ENCODE measurements at places on chromosomes 5 and 9. TPM values are rescaled to one million over a fixed set of nuclear protein-coding genes. Genes with fewer than 3 reads are reported as not detected.

- no peaks in the 10 kb centered on the region for H3K4me1 ChIP-seq
- no peak overlapping the region for H3K4me3 ChIP-seq
- H3K27me3 ChIP-seq = no peaks in the 10 kb centered on the region
Measured at GRCh38 chr9:130110166-130110565, 56.5 kb downstream of the GPR107 start.

Gene IL3
- total RNA-seq = not detected

DNA sequence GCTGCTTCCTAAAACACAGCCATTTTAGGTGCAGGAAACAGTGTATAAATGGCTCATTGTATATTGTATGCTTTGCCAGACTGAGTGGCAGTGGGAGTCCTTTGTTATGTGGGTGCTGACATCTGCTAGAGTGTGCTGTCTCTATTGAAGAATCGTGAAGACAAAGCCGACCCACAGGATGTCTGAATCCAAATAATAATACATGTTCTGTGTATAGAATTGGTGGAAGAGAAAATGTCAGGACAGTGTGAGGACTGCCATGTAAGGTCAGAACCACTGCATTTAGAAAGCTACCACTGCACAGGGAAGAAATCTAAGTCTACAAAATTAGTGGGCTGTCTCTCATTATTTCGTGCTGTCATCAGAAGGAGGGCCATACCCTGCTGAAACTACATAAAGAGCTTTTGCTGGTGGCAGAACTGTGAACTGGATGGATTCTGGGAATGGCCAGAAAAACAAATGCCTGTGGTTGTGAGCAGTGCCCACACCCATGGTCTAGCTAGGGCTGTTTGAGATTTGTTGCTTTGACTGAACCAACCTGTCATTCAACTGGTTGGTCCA lies 2.5 kb downstream of the IL7R start:
- no peaks in the 10 kb centered on the region for H3K4me1 ChIP-seq
- DNase-seq = no peak
- H3K27me3 ChIP-seq = no peaks in the 10 kb centered on the region
- no peak overlapping the region for H3K4me3 ChIP-seq

Gene GLE1
- 25.5 TPM for total RNA-seq

DNA sequence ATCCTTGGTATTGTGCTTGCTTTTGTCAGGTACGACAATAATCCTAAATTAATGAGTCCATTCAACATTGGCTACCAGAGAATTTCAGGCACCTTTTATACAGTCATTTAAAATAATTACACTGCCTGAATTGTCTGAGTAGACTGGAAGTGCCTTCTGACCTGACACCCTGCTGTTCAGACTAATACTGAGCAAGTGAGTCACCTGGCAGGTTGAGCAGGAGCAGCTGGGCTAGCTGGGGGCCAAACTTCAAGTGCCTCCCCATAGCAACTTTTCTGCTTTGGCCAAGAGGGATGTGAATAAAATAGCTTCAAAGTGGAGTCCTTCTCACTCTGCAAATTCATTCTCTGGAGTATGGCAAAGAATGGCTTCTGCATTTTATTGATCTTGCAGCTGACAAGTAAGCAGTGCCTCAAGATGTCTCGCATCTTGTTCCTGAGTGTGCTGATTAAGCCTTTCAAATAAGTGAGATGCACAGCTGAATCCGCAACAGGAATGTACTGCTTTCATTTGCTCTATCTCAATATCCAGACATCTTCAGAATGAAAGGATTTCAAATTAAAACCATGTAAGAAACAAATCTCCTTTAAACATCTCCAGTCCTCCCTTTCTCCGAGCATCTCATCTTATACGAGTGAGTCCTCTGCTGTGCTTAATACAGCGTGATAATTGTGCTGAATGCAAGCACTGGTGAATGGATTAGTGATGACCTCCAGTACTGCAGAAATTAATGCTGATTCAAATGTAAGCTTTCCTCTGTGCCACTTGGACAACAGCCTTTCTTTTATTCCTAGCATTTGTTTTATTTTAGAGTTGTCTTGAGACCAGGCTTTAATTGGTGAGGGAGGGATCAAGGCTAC lies 271.2 kb downstream of the EDIL3 start:
- no peak overlapping the region for H3K4me3 ChIP-seq
- no peak for DNase-seq
- H3K27me3 ChIP-seq = no peaks in the 10 kb centered on the region
- no peak overlapping the region for H3K27ac ChIP-seq

Gene SV2C
- 3.7 TPM for total RNA-seq

Gene IL13
- total RNA-seq = 0.73 TPM

GRCh38 chr5:96896806-96897205 lies 20.5 kb downstream of the ERAP2 start:
- no peaks in the 10 kb centered on the region for H3K4me1 ChIP-seq
- H3K36me3 ChIP-seq = no peaks in the 10 kb centered on the region
- H3K27me3 ChIP-seq = no peaks in the 10 kb centered on the region
- no peak for DNase-seq
- H3K4me3 ChIP-seq = no peak overlapping the region

DNA sequence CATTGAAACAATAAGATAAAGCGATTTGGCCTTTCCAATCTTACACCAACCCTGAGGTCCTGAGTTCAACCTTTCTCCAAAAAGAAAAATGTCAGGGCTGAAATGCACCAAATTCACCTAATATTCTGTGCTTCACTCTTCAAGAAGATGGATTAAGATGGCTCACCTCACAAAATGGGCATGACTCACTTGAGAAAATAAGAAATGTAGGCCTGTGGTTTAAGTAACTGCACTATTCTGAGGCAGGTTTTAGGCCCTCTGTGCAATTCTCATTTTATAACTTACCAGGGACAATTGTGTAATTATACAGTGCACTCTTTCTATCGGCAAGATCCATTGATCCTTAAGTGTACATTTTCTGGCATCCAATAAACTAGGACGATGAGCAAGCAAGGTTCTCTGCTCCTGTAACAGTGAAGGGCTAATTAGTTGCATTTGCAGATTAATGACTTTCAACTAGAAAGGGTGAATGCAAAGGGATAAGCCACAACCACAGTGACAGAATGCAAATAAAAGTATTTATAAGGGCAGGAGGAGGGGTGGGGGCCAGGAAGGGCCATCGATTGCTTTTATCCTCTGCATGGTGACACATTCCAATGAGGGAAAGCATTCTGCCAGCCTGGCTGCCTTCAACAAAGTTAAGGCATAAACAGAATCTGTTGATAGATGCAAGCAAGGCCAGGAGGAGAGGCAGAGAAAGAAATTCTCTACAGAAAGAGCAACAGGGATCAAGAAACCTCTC lies 214.5 kb downstream of the CAAP1 start:
- H3K4me3 ChIP-seq = no peak overlapping the region
- DNase-seq = no peak
- no peaks in the 10 kb centered on the region for H3K4me1 ChIP-seq
- no peak overlapping the region for H3K27ac ChIP-seq

Gene MARCOL
- total RNA-seq = not detected

- no peaks in the 10 kb centered on the region for H3K27me3 ChIP-seq
- H3K36me3 ChIP-seq = no peaks in the 10 kb centered on the region
- H3K4me3 ChIP-seq = no peak overlapping the region
- DNase-seq = no peak
Measured at GRCh38 chr9:3662671-3663070, 136.9 kb upstream of the RFX3 start.

DNA sequence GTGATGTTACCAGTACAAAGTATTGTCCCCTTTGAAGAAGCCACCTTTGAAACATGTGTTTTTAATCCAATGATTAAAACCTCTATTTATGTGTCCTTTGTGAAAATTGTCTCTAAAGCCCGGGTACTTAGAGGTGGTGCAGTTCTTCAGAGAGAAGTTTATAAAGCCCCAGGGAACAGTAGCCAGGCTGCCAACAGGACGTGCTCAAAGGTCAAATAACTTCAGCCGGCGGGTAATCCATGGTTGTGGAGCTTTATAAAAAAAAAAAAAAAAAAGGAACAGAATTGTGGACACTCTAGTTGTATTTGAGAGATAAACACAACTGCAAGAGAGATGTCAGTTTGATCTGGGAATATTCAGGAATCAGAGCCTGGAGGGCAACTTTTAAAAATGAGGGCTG lies 57.9 kb upstream of the CTNND2 start:
- no peaks in the 10 kb centered on the region for H3K36me3 ChIP-seq
- no peak for DNase-seq
- no peaks in the 10 kb centered on the region for H3K4me1 ChIP-seq
- H3K27me3 ChIP-seq = no peaks in the 10 kb centered on the region
- no peak overlapping the region for H3K4me3 ChIP-seq
- no peak overlapping the region for H3K27ac ChIP-seq

- H3K27ac ChIP-seq = no peak overlapping the region
- no peak for DNase-seq
- no peaks in the 10 kb centered on the region for H3K4me1 ChIP-seq
- no peak overlapping the region for H3K4me3 ChIP-seq
- H3K36me3 ChIP-seq = no peaks in the 10 kb centered on the region
Measured at GRCh38 chr5:87110721-87111120, 157.0 kb upstream of the RASA1 start.

DNA sequence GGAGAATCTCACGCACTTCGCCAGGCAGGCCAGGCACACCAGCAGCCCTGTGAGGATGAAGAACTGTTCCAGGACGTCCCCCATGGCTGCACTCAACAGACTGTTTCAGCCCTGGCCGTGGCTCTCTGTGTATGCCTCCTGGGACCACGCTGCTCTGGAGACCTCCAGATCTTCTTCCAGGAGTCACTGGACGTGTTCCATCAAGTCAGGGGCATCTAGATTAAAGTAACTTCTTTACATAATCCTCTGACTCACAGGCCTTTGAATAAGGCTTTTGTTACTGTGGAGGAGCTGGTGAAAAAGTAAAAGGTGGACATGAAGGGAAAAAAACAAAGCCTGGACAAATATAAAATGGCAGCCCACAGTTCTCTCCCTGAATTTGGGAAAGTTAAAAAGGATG lies at the start of gene HSD17B3:
Gene HSD17B3, minus strand, starts transcription at position 156 of the 400 bp plus-strand sequence. Its CDS starts 72 bp downstream, at position 84.
- no peak for DNase-seq
- H3K27me3 ChIP-seq = no peaks in the 10 kb centered on the region
- no peaks in the 10 kb centered on the region for H3K36me3 ChIP-seq
- H3K4me3 ChIP-seq = no peak within 1 kb of the TSS
- no peak within 1 kb of the TSS for H3K27ac ChIP-seq

DNA sequence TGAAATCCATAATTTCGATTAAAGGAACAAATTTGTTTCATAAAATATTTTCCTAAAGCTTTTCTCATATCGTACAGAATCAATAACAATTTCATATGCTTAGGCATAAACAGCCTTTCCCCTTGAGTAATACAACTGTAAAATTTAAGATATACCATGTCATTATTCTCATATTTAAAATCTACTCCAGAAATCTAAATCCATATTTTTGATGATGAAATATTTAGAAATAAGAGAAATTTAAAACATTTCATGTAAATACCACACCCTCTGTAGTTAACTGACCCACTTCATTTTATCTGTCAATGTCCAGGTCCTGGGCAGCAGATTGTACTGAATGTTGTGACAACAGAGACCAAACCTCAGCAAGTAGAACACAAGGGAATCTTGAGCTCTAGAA lies 5.1 kb downstream of the POC5 start:
- no peak overlapping the region for H3K27ac ChIP-seq
- no peak overlapping the region for H3K4me3 ChIP-seq
- no peaks in the 10 kb centered on the region for H3K4me1 ChIP-seq
- DNase-seq = no peak
- no peaks in the 10 kb centered on the region for H3K36me3 ChIP-seq

DNA sequence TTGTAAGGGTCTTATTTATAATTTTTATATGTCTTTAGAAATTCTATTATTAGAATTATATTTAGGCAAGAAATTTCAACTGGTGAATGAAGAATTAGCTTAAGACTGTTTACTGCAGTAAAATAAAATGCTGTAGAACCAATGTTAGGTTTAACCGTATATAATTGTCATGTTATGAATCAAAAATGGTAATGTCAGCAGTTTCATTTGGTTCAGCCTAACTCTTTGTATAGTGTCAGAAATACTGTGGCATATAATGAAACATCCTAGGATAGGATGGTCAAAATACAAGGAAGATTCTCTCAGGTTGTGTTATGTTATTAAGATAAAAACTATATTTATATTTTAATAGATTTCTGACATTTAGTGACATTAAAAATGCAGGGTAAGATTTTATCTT lies 64.4 kb upstream of the EIF4EBP3 start:
- no peak for DNase-seq
- H3K4me3 ChIP-seq = no peak overlapping the region
- no peak overlapping the region for H3K27ac ChIP-seq
- no peaks in the 10 kb centered on the region for H3K36me3 ChIP-seq
- no peaks in the 10 kb centered on the region for H3K27me3 ChIP-seq

DNA sequence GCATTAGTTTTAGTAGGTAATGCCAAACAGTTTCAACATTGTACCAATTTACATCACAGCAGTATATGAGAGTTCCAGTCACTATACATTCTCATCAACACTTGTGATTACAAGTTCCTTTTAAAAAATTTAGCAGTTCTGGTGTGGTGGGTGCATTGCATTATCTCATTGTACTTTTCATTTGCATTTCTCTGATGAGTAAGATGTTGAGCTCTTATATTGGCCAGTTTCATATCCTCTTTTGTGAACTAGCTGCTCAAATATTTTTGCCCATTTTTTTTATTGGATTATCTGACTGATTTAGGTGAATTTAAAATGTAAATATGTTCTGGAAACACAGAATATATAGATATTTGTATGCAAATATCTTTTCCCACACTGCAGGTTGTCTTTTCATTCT lies 160.9 kb upstream of the NR3C1 start:
- H3K36me3 ChIP-seq = no peaks in the 10 kb centered on the region
- no peaks in the 10 kb centered on the region for H3K27me3 ChIP-seq
- H3K4me3 ChIP-seq = no peak overlapping the region

DNA sequence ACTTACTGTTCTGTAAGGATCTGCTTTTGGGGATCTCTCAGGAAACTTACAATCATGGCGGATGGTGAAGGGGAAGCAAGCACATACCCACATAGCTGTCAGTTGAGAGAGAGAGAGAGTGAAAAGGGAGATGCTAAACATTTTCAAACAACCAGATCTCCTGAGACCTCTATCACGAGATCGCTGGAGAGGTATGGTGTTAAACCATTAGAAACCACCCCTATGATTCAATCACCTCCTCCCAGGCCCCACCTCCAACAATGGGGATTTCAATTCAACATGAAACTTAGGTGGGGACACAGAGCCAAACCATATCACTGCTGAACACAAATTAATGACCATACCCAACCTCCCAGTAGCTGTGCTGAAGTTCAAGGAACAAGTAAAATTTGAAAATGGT lies 48.2 kb upstream of the PRDM9 start:
- H3K4me1 ChIP-seq = no peaks in the 10 kb centered on the region
- DNase-seq = no peak
- no peaks in the 10 kb centered on the region for H3K36me3 ChIP-seq
- no peak overlapping the region for H3K27ac ChIP-seq

Gene CATSPER3
- not detected for total RNA-seq

All from uterus (tissue), 4 donors.